ENCODE measurements at places on chromosomes 16 and 17.

- no peak for DNase-seq
Measured at GRCh38 chr17:46194393-46195216, 1.4 kb upstream of the KANSL1 start.

DNA sequence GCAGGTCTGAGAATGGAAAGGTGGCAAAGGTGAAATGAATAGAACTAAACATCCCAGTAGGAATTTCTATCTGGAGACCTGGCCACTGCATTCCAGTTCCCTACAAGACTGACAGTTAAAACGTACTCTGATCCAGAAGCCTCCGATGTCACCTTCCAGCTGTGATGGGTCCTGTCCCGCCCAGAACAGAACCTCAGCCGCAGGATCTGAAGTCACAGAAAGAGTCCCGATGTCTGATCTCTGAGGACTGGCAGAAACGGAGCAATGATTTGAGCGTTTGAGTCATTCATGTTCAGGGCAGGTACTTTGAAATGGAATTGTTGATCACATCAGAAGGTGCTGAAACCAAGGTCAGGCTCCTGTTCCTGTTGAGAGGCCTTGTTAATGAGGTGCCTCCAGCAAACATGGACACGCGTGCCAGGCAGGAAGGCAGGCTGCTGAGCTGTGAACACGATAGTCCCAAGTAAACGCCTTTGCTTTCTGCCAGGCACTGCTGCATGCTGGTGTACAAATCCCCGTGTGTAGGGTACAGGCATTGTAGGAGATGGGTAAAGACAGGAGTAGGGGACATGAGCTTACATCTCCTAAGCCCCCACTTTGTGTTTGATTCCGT lies 61.4 kb downstream of the VAT1L start:
- DNase-seq = no peak

- no peak for DNase-seq
Measured at GRCh38 chr16:89341697-89342694, 124.5 kb downstream of the ZNF778 start.

DNA sequence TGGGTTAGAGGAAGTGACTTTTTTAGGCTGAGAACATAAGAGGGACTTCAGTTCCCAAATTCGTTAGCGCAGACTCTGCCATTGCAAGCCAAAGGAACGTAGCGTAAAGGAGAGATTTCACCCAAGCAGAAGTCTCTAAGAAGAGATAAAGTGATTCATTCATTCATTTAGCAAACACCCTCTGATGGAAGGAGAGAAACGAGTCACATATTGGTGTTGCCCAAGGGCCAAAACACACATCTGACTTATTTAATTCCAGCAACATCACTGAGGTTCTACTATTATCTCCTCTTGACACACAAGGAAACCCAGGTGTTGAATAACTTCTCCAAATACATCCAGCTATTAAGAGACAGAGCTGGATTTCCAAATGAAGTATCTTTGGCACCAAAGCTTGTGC lies 85.7 kb upstream of the CACNG3 start:
- DNase-seq = no peak

DNA sequence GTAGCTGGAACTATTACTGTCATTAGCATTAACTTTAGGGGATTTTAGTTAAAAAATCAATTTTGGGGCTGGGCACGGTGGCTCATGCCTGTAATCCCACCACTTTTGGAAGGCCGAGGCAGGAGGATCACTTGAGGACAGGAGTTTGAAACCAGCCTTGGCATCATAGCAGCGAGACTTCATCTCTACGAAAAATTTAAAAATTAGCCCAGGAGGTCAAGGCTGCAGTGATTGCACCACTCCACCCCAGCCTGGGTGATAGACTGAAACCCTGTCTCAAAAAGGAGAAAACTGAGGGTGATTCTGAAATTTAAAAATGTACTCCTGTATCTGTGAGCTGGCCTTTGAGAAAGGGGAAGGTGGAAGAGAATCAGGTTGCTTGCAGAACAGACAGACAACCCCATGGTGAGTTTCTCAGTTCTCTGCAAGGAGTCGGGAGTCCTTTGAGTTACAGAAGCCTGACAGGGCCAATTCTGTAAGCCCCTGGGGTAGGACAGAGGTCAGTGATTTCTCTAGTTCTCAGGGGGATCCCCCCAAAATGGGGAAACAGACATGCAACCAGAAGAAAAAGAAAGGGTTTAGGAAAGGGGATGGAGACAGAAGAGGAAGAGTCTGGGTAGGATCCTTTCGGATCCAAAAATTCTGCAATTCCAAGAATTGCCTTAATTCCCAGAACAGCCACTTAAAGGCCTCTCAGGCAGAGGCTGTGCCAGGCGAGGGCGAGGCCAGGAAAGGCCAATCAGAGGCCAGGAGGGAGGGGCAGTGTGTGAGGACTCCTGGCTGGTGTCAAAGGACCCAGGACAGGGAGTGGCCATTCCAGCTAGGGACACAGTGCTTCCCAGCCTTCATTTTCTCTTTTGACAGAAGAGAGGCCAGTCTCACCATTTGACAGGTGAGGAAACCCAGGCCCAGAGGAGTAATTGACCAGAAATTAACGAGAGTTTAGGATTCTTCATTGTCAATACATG lies 6.7 kb downstream of the NUPR1 start:
- DNase-seq = no peak

GRCh38 chr17:1473841-1474240 lies 17.8 kb upstream of the CRK start:
- no peak for DNase-seq

- no peak for DNase-seq
Measured at GRCh38 chr17:19726631-19727376, 10.4 kb upstream of the SLC47A2 start.

GRCh38 chr16:13561291-13562070 lies 358.5 kb upstream of the ERCC4 start:
- no peak for DNase-seq

- no peak for DNase-seq
Measured at GRCh38 chr17:80414508-80414802, 512 bp upstream of the ENDOV start.

GRCh38 chr16:5461574-5461973 lies 364.0 kb upstream of the EEF2KMT start:
- DNase-seq = no peak

- DNase-seq = no peak
Measured at GRCh38 chr16:9670033-9670432, 512.2 kb downstream of the GRIN2A start.

GRCh38 chr17:71444078-71444477 lies 676.7 kb upstream of the SOX9 start:
- no peak for DNase-seq

DNA sequence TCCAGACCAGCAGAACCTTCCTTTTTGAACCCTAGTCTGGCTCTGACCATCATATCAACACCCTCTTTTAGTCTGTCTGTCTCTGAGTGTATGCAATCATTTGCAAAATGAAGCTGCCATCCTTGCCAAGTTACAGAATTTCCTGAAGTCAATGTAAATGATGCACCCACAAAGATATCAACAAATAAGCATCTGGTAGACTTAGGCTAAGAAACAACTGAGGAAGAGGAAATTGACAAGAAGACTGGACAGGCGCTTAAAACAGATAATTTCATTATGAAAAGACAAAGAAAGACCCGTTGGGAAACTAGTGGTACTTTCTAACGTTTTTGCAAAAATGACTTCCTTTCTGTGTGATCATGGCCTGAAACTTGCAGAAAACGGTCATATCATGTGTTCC lies 24.7 kb upstream of the CIITA start:
- DNase-seq = no peak

DNA sequence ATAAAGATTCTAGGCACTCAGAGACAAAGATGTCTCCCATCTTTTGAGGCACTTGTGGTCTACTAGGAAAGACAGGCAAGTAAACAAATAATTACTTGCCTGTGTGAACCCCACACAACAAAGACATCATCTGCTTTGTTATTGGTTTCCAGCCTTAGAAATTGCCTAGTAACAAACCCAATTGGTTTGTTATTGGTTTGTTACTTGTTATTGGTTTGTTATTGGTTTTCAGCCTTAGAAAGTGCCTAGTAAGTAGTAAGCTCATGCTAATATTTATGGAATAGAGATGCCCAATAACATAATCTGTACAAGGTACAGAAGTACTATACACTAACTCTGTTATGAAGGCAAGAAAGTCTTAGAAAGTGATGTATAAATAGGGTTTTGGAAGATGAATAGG lies 67.1 kb downstream of the ASIC2 start:
- no peak for DNase-seq

DNA sequence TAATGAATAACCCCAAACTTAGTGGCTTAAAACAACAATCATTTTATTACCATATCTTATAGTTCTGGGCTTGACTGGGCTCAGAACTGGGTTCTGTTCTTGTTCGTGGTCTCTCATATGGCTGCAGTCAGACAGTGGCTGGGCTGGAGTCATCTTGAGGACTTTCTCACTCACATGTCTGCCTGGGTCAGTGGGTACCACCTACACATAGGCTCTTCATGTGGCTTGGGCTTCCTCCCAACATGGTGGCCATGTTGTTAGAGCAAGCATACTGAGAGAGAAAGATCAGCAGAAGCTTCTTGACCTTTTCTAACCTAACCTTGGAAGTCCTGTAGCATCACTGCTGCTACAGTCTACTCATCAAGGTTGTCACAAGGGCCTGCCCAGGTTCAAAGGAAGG lies 158.6 kb upstream of the SDK2 start:
- no peak for DNase-seq

DNA sequence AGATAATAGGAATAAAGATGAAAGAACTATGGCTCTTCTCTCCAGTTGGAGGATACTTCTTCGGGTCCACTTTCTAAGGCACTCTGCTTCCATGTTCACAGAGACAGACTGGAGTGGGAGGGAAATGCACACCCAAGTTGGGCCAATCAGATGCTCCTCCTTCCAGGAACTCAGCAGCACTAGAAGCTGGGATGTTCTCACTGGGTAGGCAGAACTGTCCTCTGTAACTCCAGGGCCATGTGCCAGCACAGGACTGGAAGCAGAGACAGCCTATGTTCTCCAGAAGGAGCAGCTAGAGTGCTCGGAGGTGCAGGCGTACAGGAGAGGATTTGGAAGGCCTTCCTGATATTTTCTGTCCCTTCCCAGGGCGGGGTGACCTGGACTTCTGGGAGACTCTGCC lies 49.9 kb upstream of the SREBF1 start:
- no peak for DNase-seq

GRCh38 chr17:35051183-35051578 lies 12.3 kb downstream of the RFFL start:
- no peak for DNase-seq

DNA sequence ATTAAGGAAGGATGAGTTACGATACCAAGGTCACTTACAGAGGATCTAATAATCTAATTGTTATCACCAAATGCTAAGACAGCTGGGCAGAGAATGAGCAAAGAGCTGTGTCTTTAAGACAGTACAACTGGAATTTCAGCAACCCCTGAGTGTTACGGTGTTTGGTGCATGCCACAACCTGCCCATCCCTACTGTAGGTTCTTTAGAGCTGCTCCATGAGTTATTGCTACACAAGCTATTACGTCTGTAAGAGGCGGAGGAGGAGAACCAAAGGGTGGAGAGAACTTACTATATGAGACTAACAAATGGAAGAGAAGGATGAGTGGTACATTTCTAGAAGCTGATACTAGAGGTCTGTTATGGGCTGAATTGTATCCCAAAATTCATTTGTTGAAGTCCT lies 14.2 kb upstream of the C17orf78 start:
- peak; percentile 65 for DNase-seq

DNA sequence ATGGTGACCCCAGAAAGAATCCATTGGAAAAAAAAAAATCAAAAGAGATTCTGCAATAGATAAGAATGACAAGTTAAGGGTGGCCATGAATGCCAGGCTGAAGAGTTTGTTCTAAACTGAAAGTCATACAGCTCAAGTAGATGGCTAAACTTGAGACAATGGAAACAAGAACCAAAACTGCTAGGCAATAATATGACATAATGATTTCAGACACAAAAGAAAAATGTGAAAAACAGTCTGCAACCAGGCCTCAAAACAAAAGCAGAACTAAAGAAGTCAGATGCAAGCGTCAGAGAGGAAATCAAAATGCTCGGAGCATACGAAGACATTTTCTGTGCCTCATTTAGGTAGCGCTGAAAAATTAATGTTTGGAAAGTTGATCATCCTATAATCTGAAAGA lies 54.4 kb upstream of the YPEL2 start:
- no peak for DNase-seq

DNA sequence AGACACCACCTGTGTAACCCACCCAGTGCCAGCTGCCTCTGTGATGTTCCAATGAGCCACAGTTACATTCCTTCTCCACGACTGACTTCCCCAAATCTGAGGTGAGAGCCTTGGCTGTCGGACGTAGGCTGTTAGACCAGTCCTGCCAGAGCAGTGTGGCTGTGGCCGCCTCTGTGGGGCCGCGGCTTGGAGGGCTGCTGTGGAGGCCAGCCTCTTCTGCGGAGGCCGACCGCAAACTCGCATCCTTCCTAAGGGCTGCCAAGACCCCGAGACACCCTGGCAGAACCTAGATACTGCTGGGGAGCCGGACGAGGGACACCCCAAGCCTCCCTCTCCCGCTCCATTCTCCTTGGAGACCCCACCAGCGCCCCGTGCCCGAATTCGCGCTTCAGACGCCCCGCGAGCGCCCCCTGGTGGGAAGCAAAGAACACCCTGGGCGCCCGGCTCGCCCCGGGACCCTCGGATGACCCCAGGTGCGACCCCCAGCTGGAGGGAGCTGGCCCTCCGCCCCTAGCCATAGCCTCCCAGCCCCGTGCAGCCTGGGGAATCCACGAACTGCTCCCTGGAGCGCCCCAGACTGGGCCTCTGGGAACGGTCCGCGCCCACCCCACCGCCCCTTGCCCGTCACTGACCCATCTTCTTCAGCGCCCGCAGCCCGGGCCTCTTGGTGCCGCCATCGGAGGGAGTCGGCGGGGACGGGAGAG lies 547 bp downstream of the PLCD3 start:
- no peak for DNase-seq

- no peak for DNase-seq
Measured at GRCh38 chr17:47719411-47720152, 13.5 kb upstream of the TBX21 start.

GRCh38 chr16:54546521-54546920 lies 259.9 kb upstream of the IRX3 start:
- no peak for DNase-seq

DNA sequence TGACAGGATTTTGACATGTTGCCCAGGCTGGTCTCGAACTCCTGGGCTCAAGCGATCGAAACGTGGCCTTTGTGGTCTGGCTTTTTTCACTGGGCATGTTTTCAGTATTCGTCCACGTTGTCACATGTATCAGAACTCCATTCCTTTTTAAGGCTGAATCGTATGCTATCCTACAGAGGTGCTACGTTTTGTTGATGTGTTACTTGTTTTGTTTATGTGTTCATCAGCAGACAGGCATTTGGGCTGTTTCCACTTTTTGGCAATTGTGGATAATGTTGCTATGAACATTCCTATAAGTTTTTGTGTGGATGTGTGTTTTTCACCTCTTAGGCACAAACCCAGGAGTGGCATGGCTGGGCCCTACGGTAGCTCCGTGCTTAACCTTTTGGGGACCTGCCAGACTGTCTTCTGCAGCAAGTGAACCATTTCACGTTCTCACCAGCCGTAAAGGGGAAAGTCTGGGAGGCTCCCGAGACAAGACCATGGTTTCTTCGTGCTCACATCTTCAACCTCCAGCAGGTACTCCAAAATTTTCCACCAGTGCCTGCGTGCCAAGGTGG lies 26.9 kb downstream of the ADCY9 start:
- DNase-seq = no peak
